ENCODE measurements at places on chromosomes 1 and 21.

- DNase-seq, result peak; percentile 77
Measured at GRCh38 chr1:153627715-153628626, at the start of gene S100A1. Gene S100A1 (plus strand): TSS chr1:153628434. CDS start chr1:153630522, 2,088 bp downstream.

DNA sequence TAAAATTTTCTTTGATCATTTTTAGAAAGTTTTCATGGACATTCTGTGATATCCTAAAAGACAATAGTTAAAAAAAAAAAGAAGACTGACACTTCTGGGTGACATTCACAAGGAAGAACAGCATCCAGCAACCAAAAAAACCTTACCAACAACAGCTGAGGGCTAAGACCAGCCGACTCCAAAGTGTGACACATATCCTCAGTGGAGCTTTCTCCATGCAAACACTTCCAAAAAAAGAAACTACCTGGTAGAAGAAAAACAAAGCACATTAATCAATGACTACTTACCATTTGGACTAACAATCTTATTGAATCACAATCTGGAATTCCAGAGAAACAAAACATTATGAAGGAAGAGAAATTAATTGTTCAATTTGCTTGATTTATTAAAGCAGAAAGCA, 88.2 kb downstream of the IARS2 start:
- no peak for DNase-seq

DNA sequence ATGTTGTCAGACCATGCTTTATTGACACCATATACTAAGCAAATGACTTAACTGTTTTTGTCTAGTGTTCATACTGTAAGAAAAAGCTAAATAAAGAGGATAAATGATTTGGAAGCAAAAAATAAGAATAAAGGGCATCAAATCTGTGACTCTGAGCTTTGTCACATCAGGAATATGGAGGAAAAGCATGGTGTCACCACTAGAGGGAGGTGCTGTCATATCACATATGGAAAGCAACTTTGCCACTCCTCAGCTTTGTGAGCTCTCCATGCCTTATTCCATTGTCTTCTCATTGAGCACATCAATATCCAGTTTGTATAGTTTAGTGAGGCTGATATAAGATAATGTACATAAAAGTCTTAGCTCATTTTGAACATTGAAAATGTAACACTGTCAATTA, 20.8 kb upstream of the GBP1 start:
- DNase-seq, result no peak

GRCh38 chr1:12502336-12503109, 115.5 kb downstream of the DHRS3 start:
- DNase-seq, result no peak
